ENCODE measurements at places on chromosomes 12 and 14.

DNA sequence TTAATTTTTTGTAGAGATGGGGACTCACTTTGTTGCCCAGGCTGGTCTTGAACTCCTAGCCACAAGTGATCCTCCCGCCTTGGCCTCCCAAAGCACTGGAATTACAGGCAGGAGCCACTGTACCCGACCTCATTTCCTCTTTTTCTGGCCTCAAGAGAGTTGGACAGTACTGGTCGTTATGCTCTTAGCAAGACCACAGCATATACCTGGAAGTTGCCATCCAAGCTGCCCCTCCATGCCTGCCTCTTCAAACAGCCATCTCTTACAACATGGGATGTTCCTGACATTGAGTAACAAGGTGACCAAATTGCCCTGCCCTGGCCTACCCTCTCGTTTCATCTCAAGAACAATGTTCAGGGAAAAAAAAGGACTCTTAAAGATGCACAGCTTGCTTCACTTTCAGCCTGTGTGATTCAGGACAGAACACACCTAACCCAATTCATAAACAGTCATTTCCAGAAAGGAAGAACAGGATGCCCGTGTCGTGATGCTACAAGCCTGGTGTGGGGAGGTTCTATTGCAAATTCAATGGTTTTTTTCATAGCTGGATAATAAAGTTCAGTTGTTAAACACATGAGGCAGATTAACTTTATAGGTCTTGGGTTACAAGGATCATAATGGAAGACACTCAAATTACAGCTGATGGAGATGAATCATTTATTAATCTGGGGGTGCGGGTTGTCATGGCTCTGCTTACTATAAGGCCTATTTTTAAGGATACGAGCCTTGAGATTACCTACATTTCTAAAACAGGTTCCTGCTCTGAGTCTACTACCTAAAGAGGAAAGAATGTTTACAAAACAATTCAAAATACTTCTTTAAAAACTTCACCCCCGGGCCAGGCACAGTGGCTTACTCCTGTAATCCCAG lies 11.9 kb downstream of the GLTP start:
- no peak for DNase-seq

DNA sequence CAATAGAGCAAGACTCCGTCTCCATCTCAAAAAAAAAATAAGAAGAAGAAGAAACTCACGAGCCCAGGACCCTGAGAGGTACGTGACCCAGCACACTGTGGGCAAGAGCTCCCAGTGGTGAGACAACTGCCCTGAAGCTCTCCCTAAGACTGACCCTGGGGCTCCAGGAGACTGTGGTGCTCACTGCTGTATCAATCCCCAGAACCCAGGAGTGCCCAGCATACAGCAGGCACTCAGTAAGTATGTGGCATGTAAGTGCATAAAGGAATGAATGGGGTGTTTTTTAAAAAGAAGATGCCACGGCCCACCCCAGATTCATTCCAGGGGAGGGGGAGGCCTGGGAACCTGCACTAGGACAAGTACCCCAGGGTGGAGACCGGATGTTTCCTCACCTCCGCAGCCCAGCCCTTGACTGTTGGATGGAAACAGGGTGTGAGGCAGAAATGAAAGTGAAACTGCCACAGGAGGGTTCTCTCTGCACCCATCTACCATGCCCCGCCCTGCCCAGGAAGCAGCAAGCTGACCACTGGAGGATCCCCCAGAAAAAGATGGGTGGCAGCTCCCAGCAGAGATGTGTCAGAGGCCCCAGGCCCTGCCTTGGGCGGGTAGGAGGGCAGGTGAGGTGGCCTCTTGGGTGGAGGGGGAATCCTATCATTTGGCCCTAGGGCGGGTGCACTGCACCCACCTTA lies 12.2 kb downstream of the ITPK1 start:
- no peak for DNase-seq

GRCh38 chr12:68367903-68368302 lies 35.7 kb upstream of the MDM1 start:
- no peak for DNase-seq

- peak; percentile 18 for DNase-seq
Measured at GRCh38 chr12:53795927-53796326, 44.1 kb upstream of the CISTR start.

DNA sequence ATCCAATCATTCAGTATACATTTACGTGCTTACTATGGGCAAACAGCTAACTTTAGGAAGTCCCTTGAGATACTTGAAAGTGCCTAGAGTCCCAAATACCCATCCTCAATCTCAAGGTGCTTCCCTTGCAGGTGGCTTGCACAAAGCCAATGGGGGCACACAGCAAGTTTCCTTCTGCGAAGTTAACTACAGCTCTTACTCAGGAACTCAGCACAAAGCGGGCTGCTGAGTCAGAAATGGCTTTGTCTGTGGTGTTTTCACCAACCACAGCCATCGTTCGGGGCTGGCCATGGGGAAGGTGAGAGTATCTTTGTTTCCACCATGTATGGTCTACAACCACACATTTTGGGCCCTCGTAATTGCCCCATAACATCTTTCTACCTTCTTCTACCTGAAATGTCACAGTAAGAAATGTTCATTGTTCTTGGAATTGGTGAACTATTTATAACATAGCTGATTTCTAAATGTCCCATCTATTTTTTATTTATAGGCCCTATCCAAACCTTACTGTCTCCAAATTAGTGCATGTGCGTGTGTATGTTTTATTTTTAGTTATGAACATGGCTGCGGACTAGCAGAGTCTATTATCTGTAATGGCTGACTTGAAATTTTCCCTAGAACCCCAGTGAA lies 13.9 kb downstream of the MFAP5 start:
- DNase-seq = no peak

DNA sequence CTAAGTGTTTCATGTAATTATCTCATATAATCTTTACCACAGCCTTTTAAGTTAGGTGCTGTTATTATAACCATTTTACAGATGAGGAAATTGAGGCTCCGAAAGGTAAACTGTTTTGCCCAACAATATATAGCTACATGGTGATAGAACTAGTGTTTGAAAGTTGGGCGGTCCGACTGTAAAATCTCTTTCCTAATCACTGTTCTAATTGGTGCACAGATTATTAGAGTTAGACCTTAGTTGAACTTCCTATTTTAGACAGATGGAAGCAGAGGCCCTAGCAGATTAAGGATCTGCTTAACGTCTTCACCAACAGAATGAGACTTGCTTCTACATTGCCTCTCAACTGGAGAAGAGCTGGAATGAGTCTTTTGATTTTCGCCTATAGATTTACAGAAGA lies 30.0 kb upstream of the DUSP6 start:
- DNase-seq = no peak

DNA sequence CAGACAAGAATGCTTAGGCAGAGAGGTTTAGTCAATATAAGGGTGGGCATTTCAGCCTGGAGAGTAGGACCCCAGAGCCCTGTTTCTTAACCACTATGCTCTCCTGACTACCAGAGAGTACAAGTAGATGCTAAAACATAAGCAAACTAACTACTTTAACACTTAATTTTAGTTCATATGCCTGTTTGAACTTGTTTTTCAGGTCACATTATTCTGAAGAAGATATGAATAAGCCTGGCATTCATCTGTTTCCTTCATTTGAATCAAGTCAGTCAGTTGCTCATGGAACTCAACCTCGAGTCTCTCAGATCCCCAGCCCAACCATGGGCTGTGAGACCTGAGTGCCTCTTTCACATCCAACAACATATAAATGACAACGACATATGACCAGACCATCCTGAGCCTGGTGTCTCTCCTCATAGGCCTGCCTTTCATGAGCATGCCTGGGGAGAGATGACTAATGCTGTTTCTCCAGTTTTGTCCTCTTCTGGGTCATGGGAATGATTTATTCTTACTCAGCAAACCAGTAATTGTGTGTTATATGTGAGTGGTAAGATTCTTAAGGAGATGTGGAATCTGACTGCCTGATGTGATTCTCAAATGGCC lies 251.1 kb upstream of the BTG1 start:
- DNase-seq = no peak

- no peak for DNase-seq
Measured at GRCh38 chr14:103507751-103508150, 14.9 kb downstream of the CKB start.

DNA sequence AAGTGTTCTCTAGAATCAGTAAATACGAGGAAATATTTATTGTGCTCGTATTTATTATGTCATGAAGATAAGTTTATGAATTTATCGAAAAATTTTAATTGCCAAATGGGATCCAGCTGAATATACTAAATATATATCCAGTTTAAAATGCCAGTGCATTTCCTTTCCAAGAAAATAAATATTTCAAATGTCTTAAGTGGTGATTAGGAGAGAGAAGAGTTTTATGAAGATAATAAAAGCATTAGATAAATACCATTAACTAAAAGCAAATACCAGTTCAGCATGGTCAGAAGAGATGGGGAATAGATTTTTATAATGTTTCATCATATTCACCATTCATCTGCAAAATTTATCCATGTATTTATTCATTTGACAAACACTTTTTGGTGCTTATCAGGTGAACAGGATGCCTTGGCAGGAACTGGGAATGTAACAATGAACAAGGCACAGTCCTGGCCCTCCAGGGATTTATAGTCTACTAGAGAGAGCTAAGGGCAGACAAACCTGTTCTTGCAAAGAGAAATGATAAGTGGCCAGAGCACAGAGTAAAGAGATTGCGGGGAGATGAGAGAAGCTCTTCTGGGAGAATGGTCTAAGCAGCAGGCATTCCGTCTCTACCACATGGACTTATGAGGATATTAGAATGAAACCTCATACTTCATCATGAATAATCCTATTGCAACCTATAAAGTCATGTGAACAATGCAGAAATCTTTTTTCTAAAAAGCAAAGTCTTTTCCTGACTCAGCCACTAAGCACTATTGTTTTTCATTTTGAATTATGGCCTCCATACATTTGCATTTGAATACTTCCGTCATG lies 143.7 kb upstream of the ABCD2 start:
- DNase-seq = no peak

GRCh38 chr14:60195179-60195810 lies 30.1 kb upstream of the DHRS7 start:
- DNase-seq = no peak

DNA sequence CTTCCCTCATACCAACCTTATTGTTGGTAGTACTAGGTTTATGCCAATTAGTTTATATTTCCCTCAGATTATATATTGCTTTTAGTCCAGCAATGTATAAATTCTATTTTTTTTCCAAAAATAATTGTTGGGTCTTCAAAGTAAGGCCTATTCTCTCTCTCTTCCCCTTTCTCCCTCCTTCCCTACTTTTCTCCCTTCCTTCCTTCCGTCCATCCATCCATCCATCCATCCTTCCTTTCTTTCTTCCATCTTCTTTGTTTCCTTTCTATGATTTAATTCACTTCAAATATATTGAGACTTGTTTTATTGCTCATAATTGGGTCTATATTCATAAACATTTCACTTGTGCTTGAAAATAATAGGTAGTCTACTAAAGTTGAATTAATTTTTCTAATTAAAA lies 1259.2 kb downstream of the FSCB start:
- DNase-seq = no peak

GRCh38 chr14:69675245-69675583 lies 63.8 kb downstream of the SUSD6 start:
- no peak for DNase-seq

GRCh38 chr14:70934084-70934483 lies 26.8 kb downstream of the PCNX1 start:
- DNase-seq = no peak

DNA sequence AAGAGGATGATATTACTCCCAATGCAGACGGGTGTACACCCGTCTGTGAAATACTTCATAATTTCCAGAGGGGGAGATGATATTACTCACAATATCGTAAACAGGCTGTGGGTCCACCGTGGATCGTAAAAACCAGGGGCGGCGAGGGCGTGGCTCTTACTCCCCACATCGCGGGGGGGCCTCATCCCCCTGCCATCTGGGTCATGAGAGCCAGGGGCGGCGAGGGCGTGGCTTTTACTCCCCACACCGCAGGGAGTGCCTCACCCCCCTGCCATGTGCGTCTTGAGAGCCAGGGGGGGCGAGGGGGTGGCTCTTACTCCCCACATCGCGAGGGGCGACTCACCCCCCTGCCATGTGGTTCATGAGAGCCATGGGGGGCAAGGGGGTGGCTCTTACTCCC lies 86.2 kb upstream of the GNG2 start:
- DNase-seq = no peak

DNA sequence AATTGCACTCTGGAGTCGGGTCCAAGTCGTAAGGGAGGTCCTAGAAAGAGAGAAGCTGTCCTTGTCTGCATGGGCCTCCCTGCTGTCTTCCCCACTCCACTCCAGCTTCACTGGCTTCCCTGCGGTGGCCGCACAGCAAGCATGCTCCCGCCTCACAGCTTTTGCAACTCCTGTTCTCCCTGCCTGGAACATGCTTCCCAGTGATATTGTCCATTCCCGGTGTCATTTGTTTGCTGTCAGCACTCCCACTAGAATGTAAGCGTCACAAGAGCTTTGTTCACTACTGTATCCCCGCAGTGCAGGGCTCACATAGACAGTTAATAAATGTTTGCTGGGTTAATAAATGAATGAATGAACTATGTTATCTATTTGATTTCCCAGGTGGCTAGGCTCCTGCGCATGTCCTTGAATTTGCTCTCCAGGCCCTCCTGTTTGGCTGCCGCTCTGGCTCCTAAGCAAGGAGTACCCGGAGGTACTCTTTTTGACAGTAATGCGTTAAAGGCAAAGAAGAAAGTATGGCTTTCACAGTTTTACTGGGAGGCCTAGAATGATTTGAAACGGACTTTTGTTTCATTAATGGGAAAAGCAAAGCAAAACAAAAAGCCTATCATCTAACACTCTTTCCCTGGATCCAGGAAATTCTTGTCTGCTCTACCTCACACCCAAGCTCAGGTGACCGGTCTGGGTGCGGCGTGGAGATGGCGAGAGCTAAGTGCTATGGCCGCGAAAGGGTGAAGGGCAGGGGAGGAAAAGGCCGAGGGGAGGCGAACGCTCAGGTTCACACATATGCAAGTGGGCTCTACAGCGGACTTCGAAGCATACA lies 6.2 kb upstream of the SLC7A7 start:
- no peak for DNase-seq

DNA sequence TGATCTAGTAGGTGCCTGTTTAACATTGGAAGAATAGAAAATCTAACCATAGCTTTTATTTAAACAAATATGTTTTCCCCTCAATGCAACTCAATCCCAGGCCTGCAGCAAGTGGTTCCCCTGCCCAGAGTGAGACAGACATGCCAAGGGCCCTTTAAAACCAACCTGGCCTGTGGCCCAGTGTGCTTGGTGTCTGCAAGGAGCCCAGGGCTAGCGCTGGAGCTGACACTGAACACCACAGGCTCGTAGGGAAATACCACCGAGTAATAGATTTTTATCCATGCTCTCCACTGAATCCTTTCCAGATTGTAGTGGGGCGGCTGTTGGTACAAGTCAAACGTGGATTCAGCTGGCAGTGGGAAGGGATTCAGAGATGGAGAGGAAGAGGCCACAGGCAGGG lies 95.6 kb upstream of the NRXN3 start:
- DNase-seq = peak; percentile 26

GRCh38 chr12:48690990-48691389 lies 9.0 kb upstream of the KANSL2 start:
- DNase-seq = no peak

Data from hippocampal formation (tissue), 2 donors.